A172 (cell line): ENCODE measurements at places on chromosomes 16 and 17. TPM values are rescaled to one million over a fixed set of nuclear protein-coding genes. Genes with fewer than 3 reads are reported as not detected.

The TBC1D3E gene
- total RNA-seq: not detected in 2 replicates

The ACSM2B gene
- total RNA-seq: not detected in 2 replicates

The ABCA8 gene
- not detected in 2 replicates for total RNA-seq

The NPLOC4 gene
- 89.3 and 93.9 TPM in 2 replicates for total RNA-seq

The SLC5A11 gene
- 0.05 TPM in 1 of 2 replicates, not detected in the other for total RNA-seq

The WFIKKN1 gene
- 0.24 TPM in 1 of 2 replicates, not detected in the other for total RNA-seq

The DNAAF1 gene
- total RNA-seq: 0.41 and 0.88 TPM in 2 replicates

The C1QTNF1 gene
- total RNA-seq: 6.5 and 11.8 TPM in 2 replicates

The MYH10 gene
- total RNA-seq: 47.1 and 72.1 TPM in 2 replicates

The CENPN gene
- total RNA-seq: 123 and 128 TPM in 2 replicates

The ZNF205 gene
- 21.0 and 22.4 TPM in 2 replicates for total RNA-seq

The GP1BA gene
- 0.17 TPM in 1 of 2 replicates, not detected in the other for total RNA-seq

DNA sequence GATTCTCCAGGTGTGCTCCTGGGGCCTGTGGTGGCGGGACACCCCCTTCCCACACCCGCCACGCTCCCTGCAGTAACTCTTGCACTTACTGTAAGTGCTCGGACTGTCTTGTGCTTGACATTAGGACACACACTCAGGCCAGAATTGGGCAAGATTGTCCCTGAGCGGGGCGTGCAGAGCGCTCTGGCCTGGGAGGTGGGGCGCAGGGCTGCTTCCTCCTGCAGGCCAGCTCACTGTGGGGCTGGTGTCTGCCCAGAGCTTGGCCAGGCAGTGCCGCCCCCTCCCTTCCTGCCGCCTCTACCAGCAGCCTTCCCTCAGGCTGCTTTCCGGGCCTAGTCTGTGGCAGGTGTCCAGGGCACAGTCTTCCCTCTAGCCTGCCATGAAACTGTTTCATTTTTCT lies 6.1 kb upstream of the ATP6V0C start:
- no peak for DNase-seq

GRCh38 chr17:78539781-78540180 lies 37.4 kb downstream of the DNAH17 start:
- DNase-seq: no peak

- no peak for DNase-seq
Measured at GRCh38 chr16:25184771-25185170, 32.0 kb upstream of the AQP8 start.

- DNase-seq: no peak
Measured at GRCh38 chr17:6426356-6427101, 8.4 kb downstream of the AIPL1 start.

GRCh38 chr17:62866471-62866870 lies 58.4 kb upstream of the MARCHF10 start:
- no peak for DNase-seq

DNA sequence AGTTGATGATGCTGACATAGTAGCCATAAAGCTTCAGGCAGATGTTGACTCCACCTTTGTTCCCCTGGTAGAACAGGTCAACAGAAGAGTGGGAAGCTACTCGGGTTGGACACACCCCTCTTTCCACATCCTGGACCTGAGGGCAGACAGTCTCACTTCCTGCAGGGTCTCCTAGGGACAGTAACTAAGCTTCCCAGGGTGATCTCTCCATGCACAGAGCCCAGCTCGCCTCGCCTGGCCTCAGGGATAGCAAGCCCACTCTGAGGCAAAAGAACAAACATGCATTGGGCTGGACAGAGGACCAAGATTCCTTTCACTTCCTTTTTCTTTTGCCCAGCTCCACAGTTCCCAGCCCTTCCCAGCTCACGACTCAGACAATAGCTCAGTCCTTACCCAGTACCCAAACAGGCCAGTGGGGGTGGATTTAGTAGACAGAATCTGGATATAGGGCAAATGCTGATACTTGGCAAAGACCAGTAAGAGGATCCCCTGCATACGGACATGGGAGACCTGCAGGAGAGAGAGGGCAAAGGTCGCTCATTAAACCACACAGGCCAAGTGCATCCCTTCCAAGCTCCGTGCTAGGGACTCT lies 7.0 kb downstream of the INPP5K start:
- DNase-seq: no peak

DNA sequence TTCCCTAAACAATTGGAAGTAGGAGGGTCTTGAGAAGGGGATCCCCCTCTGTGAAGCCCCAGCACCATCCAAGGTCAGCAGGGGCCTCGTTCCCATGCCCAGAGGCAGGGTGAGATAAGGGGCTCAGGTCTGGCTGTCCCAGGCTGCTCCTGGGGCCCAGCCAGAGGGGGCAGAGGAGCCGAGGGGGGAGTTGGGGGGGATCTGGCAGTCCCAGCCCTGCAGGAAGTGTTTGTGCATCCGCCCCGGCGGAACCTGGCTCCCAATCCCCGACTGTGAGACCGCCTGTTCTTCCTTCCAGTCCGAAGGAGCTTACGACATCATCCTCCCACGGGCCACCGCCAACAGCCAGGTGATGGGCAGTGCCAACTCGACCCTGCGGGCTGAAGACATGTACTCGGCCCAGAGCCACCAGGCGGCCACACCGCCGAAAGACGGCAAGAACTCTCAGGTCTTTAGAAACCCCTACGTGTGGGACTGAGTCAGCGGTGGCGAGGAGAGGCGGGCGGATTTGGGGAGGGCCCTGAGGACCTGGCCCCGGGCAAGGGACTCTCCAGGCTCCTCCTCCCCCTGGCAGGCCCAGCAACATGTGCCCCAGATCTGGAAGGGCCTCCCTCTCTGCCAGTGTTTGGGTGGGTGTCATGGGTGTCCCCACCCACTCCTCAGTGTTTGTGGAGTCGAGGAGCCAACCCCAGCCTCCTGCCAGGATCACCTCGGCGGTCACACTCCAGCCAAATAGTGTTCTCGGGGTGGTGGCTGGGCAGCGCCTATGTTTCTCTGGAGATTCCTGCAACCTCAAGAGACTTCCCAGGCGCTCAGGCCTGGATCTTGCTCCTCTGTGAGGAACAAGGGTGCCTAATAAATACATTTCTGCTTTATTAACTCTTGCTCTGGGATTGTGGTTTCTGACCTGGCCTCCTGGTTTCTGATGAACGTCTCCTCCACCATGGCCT lies 14.9 kb downstream of the GPRC5C start:
- no peak for DNase-seq

GRCh38 chr17:15266325-15267125 lies 1.4 kb upstream of the PMP22 start:
- no peak for DNase-seq

GRCh38 chr16:84656649-84657048 lies 8.3 kb downstream of the KLHL36 start:
- no peak for DNase-seq

- no peak for DNase-seq
Measured at GRCh38 chr16:47109361-47109760, 34.4 kb downstream of the NETO2 start.

DNA sequence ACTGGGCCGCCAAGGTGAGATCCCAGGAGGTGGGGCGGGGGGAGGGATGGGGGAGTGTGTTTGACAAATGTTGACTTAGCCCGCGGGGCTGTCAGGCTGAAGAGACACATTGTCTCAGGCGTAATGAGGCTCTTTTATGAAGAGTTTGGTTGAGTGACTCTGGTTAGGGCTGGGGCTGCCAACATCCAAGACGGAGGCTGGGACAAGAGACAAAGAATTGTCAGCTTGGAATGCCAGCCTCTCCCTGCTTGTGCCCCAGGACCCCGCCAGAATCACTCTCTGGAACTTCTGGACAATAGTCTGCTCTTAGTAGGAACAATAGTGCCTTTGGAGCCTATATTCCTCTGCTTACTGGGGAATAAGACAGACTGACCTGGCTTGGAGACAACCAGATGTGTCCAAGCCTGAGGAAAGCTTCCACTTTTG lies 24.0 kb downstream of the PCTP start:
- DNase-seq: no peak

- no peak for DNase-seq
Measured at GRCh38 chr17:6775871-6776405, at the start of gene FBXO39. Gene FBXO39, plus strand, starts transcription at chr17:6776215. Its CDS starts 3,654 bp downstream, at chr17:6779869.

DNA sequence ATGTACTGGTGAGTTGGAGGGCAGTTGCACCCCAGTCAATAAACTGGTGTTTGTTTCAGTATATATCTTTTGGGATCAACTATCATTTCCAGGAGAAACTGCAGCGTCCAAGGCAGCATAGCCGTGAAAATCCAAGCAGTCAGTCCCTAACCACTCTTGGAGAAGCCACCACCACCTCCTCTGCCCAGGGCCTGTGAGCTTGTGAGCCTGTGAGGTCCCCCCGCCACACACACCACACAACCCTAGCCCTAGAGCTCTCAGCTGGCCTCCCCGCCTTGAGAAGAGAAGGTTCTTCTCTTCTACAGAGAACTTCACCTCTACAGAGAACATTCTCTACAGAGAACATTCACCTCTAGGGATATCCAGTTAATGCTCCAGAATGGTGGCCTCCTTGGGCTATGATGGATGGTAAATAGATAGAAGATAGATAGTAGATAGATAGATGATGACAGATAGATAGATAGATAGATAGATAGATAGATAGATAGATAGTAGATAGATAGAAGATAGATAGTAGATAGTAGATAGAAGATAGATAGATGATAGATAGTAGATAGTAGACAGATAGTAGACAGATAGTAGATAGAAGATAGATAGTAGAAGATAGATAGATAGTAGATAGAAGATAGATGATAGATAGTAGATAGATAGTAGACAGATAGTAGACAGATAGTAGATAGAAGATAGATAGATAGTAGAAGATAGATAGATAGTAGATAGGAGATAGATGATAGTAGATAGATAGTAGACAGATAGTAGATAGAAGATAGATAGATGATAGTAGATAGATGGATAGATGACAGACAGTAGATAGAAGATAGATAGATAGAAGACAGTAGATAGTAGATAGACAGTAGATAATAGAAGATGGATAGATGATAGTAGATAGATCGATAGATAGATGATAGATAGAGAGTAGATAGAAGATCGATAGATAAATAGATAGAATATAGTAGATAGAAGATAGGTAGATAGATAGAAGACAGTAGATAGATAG lies 13.7 kb downstream of the ALOX15B start:
- DNase-seq: no peak

DNA sequence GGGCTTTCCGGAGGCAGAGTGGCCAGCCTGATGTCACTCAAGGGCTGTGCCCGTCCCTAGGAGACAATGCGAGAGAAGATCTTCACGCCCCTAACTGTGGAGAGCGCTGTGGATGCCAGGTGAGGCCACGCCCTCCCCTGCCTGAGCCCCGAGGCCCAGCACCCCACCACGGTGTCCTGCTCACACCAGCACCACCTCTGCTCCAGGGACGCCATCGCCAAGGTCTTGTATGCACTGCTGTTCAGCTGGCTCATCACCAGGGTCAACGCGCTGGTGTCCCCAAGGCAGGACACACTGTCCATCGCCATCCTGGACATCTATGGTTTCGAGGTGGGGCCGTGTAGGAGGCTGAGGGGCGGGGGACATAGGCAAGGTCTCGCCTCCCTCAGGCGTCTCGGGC lies 27.8 kb downstream of the MYO15A start:
- no peak for DNase-seq

- DNase-seq: no peak
Measured at GRCh38 chr17:64253470-64253869, 9.6 kb downstream of the TEX2 start.

- no peak for DNase-seq
Measured at GRCh38 chr17:28959471-28959871, 8.2 kb upstream of the PHF12 start.

DNA sequence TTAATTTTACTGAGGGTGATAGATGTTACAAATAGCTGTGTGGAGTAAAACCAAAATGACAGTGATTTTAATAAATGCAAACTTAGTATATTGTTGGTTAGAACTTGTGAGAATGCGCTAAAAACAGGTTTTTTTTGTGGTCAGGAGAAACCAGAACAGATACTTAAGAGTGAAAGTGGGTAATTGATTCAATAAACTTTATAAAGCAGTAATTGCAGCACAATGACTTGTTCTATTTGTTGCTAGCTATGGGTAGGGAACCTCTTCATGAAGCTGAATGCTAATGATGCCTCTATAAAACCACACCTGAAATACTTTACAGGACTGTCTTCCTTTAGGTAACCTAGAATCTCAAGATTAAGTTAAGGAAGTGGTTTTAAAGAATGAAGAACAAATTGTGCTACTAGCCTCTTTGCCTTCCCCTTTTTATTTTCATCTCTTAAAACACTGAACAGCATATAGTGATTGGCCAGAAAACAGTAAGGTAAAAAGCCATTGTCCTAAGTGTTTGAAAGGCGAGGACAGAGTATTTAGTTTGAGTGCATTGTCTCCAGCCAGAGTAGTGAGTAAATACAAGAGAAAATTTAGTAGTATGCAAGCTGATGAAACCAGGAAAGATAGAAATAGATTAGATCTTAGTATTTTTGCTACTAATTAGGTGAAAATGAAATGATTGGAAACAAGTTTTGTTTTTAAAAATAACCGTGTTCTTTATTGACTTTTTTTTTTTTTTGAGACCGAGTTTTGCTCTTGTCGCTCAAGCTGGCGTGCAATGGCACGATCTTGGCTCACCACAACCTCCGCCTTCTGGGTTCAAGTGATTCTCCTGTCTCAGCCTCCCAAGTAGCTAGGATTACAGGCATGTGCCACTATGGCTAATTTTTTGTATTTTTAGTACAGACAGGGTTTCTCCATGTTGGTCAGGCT lies 6.0 kb downstream of the GGNBP2 start:
- DNase-seq: no peak

DNA sequence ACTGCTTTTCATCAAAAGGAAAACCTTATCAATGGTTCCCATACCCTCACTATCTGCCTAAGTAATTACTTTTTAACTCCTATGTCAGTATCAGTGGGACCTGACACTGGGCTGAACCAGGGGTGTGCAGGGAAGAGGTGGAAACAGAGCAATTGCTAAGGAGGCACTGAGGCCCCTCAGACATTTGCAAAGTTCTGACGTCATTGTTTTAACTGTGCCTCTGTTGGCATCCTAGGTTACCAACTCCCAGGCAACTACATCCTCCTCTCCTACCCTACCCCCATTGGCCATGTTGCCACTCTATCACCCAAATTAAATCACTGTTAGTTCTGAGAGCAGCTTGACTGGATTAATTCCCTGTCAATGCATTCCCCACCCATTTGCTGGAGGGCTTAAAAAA lies 8.0 kb upstream of the WWOX start:
- DNase-seq: no peak

GRCh38 chr16:66176111-66176510 lies 190.4 kb upstream of the CDH5 start:
- no peak for DNase-seq

- DNase-seq: no peak
Measured at GRCh38 chr16:48556243-48556912, 53.6 kb downstream of the N4BP1 start.

- no peak for DNase-seq
Measured at GRCh38 chr16:71885261-71885650, 1.3 kb upstream of the ZNF821 start.

- DNase-seq: peak; percentile 15
Measured at GRCh38 chr16:64391063-64391600, 730.7 kb downstream of the CDH11 start.

GRCh38 chr17:61160204-61160603 lies 239.4 kb upstream of the TBX2 start:
- no peak for DNase-seq

GRCh38 chr17:6231886-6232731 lies 161.9 kb downstream of the WSCD1 start:
- DNase-seq: peak; percentile 62
